ENCODE measurements at places on chromosomes 13 and 19.

GRCh38 chr13:91609353-91609752 lies 210.9 kb downstream of the GPC5 start:
- DNase-seq: no peak

DNA sequence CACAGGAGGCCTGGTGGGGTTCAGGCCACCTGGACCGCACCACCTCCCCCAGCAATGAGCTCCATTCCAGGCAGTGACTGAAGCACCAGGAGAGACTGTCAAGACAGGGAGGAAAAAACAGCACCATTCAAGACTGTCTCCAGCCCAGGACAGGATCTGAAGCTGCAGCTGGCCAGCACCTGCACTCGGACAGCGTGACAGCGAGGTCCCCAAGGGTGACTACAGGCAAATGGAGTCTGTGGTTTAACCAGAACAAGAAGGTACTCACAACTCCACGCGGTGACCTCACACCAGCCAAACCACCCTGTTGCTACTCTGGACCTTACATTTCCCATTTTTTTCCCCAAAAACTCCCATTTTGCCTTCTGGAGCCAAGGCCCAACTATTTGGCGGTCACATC lies 9.8 kb downstream of the MED26 start:
- no peak for DNase-seq

DNA sequence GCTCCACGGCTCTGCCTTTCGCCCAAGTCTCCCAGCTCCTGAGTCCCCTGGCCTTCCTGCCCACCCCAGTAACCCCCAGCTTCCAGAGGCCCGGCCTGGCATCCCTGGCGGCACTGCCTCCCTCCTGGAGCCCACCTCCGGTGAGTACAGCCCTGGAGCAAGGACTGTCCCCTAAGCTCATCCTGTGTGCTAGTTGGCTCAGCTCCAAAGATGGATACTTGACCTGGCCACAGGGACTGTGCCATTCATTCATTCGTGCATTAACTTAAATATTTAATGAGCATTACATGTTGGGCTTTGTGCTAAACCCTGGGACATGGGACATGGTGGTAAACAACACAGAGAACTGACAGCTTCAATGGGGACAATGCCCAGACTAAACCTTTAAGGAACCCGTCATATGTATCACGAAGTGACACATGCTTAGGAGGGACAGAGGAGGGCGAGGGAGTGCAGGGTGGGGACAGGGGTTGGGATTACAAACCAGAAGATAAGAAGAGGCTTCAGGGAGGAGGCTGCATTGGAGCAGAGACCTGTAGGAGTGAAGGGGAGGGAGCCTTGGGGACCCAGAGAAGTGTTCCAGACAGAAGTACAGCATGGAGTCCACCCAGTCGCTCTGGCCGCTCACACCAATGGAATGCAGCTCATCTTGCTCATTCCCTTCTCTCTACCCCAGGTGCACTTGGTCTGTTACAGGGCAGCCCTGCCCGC lies 6.9 kb upstream of the OVOL3 start:
- DNase-seq: no peak

GRCh38 chr19:7987114-7987768 lies 18.2 kb downstream of the ELAVL1 start:
- DNase-seq: no peak

DNA sequence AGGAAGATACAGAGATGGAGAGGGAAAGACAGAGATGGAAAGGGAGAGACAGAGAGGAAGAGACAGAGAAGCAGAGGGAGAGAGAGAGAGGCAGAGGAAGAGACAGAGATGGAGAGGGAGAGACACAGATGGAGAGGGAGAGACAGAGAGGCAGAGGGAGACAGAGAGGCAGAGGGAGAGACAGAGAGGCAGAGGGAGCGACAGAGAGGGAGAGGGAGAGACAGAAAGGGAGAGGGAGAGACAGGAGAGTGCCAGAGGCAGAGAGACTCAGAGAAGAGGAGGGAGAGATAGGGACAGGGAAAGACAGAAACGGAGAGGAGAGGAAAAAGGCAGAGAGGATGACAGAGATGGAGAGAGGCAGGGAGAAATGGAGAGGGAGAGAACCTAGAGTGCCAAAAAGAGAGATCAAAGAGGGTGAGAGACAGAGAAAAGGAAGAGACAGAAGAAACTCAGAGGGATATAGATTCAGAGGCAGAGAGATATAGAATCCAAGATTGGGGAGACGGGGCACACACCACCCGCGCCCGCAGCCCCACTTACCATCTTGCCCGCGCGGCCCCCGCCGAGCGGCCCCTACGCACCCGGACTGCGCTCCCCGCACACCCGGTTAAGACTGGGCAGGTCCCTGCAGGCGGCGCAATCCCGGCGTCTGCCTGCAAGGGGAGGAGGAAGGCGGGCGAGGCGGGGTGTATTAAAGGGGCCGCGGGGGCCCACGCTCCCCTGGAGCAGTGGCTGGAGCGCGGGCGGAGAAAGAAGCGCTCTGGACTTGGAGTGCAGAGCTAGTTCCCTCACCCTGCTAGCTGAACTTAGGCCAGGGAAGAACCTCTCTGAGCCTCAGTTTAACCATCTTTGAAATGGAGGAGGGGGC lies 10.7 kb downstream of the TM6SF2 start:
- DNase-seq: no peak

GRCh38 chr13:70812481-70812880 lies 704.2 kb upstream of the KLHL1 start:
- no peak for DNase-seq

- DNase-seq: no peak
Observed at GRCh38 chr19:16023146-16023915, 53.0 kb upstream of the TPM4 start.
